ENCODE measurements at places on chromosomes 5 and 9.

DNA sequence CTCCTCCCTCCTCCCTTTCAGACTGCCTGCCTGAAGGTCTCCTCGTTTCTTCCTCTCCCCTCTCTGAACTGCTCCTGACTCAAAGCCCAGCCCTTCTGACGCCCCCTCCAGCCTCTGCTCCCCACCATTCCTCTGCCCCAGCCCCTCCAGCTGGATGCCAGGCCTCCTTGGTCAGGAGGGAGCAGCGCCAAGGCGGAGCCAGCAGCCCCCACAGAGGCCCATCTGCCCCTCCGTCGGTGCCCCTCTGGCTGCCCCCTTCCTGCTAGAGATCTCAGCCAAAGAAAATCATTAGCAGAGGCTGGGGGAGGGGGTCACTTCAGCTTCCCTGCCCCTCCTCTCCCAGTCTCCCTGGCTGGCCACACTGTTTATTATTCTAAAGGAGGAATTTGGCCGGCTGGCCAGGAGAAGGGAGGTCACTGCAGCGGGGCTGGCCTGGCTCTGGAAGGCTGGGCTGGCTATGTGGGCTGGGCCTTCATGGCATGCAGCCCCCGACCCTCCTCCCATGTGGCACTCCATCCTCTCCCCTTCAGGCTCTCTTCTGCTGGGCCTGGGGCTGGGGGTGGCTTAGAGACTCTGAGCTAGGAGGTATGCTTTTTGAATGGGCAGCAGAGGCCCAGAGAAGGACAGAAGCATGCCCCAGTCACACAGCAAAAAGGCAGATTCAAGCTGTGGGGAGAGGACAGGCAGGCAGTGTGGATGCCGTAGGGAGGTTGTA, 16.9 kb downstream of the PDGFRB start:
- no peak for DNase-seq

DNA sequence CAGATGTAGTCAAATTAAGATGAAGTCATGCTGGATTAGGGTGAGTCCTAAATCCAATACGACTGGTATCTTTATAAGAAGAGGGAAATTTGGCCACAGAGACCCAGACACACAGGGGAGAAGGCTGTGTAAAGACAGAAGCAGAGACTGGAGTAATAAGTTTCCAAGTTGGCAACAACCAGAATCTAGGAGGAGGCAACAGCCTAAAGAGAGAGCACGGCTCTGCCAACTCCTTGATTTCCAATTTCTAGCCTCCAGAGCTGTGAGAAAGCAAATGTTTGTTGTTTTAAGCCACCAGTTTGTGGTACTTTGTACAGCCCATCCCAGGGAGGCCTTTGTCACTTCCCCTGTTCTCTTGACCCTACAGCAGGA, 74.4 kb downstream of the ATG10 start:
- DNase-seq: no peak

GRCh38 chr5:58938563-58939424, 355.9 kb downstream of the RAB3C start:
- peak; percentile 51 for DNase-seq

GRCh38 chr5:69152731-69153130, 14.2 kb upstream of the CCNB1 start:
- DNase-seq: no peak

GRCh38 chr9:37417252-37417803, 5.2 kb upstream of the GRHPR start:
- no peak for DNase-seq

DNA sequence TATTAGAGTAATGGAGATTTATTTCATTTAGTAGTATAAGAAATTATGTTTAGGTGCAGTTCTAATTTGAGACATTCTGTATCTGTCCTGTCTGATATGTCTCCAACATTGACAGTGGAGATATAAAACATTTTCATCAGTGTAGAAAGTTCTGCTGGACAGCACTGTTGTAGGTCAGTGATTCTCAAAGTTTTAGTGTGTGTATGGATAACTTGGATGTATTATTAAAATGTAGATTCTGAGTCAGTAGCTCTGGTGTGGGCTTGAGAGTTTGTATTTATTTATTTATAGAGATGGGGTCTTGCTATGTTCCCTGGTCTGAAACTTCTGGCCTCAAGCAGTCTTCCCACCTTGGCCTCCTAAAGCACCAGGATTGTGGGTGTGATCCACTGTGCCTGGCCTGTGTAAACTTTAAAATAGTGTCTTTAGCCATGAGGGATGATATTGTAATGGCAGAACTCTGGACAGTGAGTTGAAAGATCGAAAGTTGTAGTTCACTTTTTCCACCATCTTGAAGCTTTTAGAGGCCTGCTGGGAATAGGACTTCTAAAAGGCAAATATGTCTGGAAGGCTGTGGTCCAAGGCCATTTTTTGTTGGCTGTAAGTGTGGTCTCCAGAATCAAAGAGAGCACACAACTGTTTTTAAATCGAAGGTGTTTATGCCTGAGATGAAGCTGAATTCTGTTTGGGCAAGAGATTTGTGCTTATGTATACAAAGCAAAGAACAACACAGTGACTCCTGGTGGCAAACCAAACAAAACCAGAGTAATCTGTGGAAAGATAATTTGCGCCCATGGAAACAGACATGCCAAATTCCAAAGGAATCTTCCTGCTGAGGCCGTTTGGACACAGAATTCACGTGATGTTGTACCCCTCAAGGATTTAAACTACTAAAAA, 12.4 kb downstream of the UBAP1 start:
- DNase-seq: no peak

DNA sequence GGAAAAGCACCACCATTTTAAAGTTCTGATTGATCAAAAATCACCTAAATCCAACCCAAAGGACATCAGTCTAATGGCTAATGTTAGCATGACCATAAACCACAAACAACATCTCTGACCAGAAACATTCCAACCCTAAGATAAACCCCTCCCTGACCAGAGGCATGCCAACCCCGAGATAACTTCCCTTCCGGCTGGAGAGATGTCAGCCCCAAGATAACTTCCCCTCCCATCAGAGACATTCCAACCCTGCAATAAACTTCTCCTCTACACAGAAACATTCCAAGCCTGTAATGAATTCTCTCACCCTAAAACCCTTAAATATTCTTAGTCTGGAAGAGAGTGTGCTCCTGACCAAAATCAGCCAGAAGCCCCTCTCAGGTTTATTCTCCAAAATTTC, 364.3 kb downstream of the KCNN2 start:
- DNase-seq: no peak

- no peak for DNase-seq
Observed at GRCh38 chr9:87751423-87751822, 25.5 kb downstream of the CTSL start.

GRCh38 chr9:38163518-38163917, 94.5 kb upstream of the SHB start:
- DNase-seq: no peak

DNA sequence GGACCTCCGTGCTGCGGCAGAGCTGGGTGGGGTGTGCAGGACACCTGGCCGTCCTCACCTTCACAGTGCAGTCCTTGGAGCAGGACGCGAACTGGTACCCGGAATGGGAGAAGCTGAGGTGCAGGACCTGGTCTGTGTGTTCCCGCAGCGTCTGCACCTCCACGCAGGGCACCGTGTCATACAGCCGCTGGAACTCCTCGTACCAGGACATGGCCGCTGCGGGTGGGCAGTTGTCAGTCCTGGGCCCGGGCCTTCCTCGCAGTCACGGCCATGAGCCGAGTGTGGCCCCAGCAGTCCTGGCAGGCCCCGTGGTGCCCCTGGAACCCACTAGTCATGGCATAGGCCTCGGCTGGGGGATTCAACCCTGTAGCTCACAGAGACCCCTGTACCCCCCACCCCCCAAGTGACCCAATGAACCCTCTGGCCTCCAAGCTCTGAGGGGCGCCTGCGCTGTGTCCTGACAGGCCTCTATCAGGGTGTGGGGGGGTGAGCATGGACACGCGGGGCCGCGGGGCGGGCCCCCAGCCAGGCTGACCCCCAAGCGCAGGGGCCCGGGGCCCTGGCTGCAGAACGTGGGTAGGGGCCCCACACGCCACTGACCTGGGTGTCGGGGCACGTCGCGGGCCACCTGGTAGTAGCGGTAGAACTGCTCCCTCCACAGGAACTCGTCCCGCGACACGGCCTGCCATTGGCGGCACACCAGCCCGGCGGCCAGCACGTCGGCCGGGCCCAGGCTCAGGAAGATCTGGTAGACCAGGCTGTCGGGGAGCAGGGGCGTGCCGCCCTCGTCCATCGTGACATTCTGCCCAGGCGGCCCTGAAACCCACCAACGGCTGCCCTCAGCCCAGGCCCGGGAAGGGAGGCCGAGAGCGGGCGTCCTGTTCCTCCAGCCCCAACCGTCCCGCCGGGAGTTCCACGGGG, 987 bp downstream of the FBXW5 start:
- DNase-seq: peak; percentile 59

GRCh38 chr5:119630752-119631440, 1.5 kb downstream of the FAM170A start:
- DNase-seq: no peak

DNA sequence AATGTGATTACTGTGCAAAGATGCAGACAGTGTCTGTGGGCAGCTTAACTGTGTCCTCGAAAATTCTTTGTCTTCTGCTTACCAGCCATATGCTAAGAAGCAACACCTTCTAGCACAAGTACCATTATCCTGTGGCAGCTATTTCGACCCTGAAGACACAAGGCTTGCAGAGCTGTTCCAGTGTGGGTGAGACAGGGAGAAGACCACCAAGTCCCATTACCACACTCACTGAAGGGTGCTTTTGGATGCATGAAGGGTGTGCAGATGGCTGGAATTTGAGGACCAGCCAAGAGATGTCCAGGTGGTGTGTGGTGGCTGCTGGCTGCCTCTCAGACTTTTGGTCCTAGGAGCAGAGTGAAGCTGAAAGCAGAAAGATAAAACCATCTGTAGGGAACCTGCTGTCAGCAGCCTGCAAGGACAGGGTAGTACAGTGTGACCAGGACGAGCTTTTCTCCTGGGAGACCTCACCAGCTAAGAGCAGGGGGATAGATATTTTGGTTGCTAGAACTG, 161.8 kb downstream of the ICE1 start:
- no peak for DNase-seq

GRCh38 chr5:34530637-34531036, 125.5 kb upstream of the RAI14 start:
- DNase-seq: no peak

DNA sequence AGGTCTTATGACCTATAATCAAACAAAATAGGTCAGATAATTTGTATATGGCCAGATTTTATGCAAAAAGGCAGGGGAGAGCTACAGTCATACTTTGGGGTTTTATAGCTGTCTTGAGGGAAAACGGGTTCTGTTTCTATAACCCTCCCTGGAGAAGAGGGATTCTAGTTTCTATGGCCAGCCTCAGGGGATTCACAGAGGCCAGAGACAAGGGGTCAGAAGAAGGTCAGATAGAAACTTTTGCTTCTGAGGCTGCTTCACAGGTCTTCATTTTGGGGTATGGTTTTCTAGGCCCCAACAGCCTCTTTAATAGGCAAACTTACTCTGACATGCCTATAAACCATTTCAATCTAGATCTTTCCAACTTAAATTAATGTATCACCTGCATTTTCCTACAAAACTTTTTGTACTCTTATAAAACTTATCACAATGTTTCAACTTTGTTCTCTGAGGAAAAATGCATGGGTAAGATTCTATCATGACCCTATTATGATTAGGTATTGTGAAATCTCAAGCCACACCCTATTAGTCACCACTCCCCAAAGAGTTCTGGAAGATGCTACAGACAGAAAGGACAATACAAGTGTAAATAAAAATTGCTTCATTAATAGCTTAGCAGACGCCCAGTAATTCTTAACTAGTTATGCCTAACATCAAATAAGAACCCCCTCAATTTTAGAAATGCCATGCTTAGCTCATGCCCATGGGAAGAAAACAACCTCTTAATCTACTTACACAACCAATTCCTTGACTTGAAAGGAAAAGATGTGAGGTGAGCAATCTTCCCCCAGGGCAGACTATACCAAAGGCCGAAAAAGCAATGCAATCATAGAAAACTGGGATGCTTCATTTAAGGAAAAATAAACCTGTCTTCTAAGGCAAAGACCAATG, 396.6 kb downstream of the TLR4 start:
- DNase-seq: no peak

- DNase-seq: no peak
Observed at GRCh38 chr5:95673081-95673480, 9.7 kb downstream of the SPATA9 start.

DNA sequence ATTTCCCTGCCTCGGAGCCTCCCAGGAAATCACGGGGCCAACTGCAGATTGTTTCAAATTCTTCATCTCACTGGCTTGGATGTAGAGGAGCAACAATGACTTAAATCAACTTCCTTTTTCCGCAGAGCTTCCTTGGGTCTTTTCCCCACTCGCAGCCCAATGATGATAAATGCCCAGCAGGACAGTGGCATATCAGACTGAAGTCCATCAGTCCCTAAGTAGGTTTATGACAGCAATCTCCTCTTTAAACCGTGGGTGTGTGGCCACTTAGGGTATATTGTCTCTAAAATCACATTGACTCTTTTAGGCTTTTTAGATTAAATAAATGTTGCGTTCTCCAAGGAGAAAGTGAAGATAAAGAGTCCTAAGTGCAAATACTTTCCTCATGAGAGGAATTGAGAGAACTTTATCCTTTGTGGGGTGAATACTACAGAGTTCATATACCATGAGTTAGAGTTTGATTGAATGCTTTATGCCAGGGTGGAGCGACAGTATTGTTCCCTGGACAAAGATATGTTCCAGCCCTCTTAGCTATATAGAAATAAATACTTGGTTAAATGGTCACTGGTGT, 59.1 kb downstream of the IQGAP2 start:
- DNase-seq: no peak

DNA sequence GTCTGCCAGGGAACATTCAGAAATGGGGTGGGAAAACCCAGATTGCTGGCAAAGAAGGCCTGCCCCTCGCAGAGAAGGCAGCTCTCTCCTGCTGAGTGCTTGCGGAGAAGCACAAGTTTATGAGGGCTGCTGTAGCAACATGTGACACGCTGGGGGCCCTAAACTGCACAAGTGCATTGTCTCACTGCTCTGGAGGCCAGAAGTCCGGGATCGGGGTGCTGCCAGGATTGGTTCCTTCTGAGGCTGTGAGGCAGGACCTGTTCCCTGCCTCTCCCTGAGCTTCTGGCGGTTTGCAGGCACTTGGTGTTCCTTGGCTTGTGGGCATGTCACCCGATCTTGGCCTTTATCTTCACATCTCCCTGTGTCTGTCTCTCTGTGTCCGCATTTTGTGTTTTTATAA, 75.6 kb upstream of the NEURL1B start:
- no peak for DNase-seq

- no peak for DNase-seq
Observed at GRCh38 chr5:127599320-127599719, 49.6 kb upstream of the CTXN3 start.

All from activated CD4-positive, alpha-beta T cell treated with anti-CD3 and anti-CD28 coated beads, Interleukin-2, Interleukin-6, amounts not matched to agents 100 ng/mL and 50 ng/mL, durations not matched to agents 16 hours and 8 hours (primary cell).